ENCODE measurements at places on chromosomes 4 and X.

DNA sequence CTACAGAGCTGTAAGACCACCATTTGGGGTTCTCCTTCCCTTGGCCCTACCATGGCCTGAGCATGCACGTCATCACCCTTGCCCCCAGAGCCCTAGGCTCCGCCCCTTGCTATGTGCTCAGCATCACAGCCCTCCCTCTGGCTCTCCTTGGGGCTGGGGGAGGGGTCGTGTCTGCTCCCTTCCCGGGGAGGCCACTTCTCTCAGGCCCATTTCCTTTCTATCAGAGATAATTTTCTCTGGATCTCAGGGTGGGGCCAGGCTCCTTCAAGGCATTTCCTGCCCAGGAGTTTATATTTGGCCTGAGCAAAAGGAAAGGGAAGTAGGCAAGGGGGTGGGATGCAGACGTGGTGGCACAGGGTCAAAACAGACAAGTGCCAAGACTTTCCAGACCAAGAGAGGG is 55.9 kb downstream of the STARD8 start:
- DNase-seq = no peak

DNA sequence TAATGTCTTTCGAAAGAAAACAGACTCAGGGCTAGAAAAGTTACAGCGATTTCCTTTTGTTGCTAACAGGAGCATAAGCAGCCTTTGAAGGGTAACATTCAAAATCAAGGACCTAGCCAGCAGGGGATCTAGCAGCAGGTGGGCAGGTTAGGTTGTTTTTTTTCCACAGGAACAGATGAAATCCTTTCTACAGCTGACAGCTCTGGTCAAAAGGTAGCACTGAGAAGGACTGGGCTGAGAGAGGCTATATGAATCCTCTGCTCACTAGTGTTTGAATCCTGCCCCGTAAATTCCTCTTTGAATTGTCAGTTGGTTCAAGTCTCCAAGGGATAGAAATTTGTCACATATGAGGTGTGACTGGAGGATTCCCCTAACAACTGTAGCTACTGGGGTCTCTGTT is 188.2 kb downstream of the SH2D1A start:
- no peak for DNase-seq

DNA sequence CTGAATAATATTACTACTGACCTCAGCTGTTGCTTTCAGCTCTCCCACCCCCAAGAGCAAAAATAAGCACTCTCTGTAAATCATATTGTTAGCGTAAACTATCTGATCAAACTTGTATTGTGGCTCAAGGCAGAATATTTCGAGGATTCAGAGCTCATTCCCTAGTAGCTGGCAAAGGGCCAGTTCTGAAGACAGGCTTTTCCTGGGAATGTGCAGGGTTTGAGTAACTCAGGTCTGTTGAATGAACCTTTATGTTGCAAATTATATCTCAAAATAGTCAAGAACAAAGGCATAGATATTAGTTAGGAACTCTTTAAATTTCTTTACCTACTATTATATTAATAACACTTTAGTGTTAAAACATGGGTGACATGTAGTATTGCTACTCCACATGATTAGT is 454.9 kb downstream of the CCSER1 start:
- no peak for DNase-seq

DNA sequence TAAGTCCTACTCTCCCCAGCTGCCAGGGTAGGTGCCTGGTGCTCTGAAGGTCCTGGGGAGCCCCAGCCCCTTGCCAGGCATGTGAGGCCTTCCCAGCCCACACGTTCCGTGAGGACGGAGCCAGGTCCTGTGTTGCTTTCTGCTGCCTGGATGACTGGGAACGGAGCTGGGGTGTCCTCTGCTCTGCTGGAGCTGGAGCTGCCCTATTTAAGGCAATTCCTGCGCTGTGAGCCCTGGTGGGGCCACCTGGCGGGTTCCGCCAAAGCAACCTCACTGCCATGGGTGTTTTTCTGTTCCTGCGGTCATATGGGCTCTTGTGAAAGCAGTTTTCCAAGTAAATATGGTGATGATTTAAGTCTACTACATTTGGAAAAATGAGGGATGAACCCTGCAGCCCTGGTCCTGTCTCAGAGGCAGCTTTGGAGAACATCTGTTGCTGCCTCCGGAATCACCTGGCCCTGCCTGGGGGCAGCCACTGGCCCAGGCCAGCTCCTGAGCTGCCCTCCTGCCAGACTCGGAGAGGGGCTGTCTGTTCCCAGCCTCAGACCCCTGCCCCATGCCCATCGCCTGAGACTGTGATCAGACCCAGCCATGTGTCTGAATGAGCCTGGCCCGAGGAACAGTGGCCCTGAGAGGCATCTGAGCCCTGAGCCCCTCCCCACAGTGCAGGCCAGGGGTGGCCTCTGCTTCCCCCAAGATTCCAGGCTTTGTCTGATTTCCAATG is 33.2 kb downstream of the FGFRL1 start:
- DNase-seq = no peak

GRCh38 chr4:36273276-36273675 is 8.1 kb upstream of the DTHD1 start:
- DNase-seq = no peak

GRCh38 chr4:169420291-169420690 is 149.5 kb upstream of the SH3RF1 start:
- no peak for DNase-seq

- DNase-seq = no peak
These were observed 10.5 kb downstream of the CD99L2 start for GRCh38 chrX:150887906-150888465.

DNA sequence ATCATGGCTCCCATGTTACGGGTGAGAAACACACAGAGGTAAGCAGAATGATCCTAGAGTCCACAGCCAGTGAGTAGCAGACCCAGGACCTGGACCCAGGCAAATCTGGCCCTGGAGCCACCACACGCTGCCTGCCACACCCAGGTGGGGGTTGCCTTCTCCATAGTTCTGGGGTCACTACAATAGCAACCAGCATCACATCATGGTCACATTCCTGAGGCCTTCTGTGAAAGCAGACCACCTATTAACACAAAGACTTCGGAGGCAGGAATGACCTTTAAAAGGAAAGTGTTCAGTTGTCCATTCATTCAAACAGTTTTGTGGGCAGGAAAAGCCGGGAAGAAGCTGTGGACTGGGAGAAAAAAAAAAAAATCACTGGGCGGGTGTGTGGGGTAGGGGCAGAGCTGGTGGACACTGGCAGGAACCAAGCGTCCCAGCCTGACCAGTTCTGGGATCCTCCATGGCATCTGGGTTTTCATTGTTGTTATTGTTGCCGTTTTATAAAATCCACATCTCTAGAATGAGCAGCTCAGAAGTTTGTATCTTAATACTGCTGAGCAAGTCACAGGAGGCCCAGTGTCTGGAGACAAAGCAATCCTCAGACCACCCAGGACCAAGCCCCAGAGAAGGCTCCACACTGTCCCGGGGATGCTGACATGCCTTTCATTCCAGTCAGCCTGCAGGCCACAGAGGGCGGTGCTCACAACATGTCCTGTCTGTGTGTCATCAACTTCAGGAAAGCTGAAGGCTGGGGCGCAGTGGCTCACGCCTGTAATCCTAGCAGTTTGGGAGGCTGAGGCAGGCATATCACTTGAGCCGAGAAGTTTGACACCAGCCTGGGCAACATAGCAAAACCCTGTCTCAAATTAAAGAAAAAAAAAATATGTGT is 67.0 kb downstream of the SEL1L3 start:
- no peak for DNase-seq

GRCh38 chrX:45083314-45083713 is 117.4 kb downstream of the DIPK2B start:
- DNase-seq = no peak

DNA sequence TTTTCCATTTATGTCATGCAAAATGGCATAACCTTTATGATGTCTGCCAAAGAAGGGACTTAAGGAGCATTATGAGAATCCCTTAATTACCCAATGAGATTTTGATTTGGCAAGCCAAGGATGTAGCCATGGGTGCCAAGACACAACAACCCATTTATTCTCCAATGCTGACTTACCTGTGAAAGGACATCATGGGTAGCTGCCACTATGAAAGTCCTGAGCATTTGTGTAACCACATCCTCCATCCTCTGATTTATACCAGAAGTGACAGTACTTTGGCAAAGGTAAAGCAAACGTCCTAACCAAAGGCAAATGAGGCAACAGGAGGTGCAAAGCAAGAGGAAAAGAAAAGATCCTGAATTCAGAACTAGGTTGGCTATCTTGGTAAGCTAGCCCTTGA is 87.3 kb upstream of the EMCN start:
- DNase-seq = no peak

DNA sequence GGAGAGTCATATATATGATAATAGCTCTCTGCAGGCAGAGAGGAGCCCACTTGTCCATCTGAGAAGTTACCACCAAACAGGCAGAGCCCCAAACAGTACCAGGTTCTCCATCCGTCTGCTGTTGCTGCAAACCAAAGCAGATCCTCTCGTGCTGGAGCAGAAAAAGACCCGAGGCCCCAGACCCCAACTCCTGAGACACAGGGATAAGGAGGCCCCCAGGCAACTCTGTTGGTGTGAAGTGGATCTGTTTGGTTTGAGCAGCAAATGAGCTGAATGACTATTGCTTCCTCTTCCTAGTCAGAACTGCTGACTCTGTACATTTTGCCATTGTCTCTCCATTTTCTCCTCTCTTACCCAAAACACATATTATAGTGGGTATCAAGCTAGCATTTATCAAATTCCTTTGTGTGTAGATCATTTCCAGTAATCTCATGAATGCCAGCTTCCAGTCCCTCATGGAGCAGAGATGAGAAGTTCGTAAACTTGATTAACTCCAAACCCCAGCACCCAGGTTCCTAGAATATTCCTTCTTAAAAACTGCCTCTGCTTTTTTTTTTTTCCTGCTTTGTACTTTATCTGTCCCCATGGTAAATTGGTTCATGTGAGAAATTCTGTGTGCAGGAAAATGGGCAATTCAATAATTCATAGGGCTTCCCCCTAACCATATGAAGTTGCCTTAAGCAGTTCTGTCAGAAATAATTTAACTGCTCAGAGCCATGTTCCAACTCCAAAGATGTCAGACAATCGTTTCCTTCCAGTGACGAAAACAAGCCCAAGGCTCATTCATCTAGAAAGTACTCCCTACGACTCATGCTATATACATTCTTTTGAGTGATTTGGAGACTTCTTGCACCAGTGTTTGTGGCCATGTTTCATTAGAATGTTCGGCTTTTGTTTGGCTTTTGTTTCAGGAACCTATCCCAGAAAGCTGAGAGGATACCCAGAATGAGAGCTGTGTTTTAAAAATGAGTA is 98.6 kb upstream of the ATXN3L start:
- no peak for DNase-seq

GRCh38 chr4:87451537-87451936 is 29.2 kb downstream of the NUDT9 start:
- DNase-seq = no peak

DNA sequence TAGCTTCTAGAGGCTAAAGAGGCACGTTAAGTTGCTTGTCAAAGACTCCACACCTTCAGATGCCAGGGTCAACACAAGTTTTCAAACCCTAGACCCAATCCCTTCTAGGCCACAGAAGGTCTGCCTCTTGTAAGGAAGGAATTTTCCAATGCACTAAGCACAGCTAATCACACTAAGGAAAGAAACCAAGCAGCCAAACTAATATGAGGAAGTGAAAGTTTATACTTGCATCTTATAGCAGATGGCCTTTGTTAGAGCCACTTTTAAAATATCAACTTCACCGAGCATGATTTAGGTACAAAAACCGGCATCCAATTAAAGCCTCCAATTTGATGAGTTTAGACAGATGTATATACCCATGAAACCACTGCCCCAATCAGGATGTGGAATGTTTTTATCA is 9.9 kb downstream of the FHL1 start:
- DNase-seq = no peak

GRCh38 chr4:188433741-188434315 is 294.6 kb downstream of the TRIML1 start:
- DNase-seq = no peak

- DNase-seq = no peak
These were observed 19.9 kb upstream of the TXK start for GRCh38 chr4:48153791-48154550.

- DNase-seq = no peak
These were observed 649.7 kb downstream of the GRID2 start for GRCh38 chr4:92953462-92953861.

DNA sequence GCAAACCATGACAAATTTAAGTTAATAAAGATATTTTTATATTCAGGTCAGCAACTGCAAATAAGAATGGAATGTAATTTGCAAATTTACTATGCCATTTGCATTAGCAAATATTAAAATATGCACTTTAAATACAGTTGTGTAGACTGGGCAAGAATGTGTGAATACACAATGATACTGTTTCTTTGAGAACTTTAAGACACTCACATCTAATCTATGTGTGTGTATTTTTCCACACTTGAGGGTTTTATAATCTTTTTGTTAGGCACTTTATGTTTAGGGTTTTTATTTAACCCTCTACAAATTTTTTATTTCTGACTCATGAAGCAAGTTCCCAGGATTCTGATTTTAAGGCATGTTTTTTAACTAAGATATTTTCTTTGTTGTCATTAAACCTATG is 23.9 kb upstream of the NDNF start:
- DNase-seq = no peak

- DNase-seq = no peak
These were observed 15.2 kb upstream of the ARHGAP24 start for GRCh38 chr4:85459736-85460135.

- no peak for DNase-seq
These were observed 287.7 kb upstream of the PCDH18 start for GRCh38 chr4:137819964-137820383.

GRCh38 chr4:76993787-76994641 is 44.5 kb downstream of the SEPTIN11 start:
- DNase-seq = peak; percentile 22

- DNase-seq = no peak
These were observed 38.6 kb upstream of the GPR101 start for GRCh38 chrX:137072396-137072795.

- DNase-seq = no peak
These were observed 413.2 kb upstream of the CXorf51B start for GRCh38 chrX:146396409-146396808.

GRCh38 chr4:156255230-156256007 is 301.8 kb upstream of the CTSO start:
- no peak for DNase-seq

GRCh38 chrX:24026432-24026831 is 554 bp downstream of the KLHL15 start:
- no peak for DNase-seq

DNA sequence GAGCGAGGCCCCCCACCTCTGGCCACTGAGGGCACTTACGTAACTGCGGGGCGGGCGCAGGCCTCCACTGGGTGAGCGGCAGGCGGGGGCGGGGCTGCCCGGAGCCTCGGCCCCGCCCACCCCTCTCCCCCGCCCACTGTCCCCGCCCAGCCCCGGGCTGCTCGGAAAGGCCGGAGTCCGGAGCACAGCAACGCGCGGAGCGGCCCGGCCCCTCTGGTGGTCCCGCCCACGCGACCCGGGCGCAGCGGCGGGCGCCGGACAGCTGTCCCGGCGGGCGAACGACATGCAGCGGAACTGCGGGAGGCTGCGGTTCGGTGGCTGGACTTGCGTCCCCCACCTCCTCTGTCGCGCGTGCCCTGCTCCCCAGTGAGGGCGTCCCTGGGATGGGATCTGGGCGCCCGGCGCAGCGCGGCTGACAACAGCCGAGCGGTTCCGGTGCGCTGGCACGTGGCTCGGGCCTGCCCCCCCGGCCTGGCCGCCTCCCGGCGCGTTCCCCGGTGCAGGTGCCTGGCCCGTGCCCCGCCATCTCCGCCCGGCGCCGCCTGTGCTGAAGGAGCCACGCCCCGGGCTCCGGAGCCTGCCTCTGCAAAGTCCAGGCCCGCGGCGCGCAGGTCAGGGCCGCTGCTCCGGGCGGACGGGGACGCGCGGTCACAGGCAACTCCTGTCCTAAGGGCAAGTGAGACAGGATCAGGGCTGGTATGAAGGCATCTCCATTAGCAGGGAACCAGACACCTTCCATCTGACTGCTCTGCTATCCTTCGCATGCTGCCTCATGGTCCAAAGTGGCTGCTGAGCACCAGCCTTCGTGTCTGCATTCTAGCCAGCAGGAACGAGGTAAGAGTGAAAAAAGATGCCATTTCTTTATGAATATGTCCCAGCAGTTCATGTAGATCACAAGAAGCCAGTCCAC is 21.8 kb upstream of the JAKMIP1 start:
- DNase-seq = no peak
